ENCODE measurements at places on chromosomes 2 and 18.

DNA sequence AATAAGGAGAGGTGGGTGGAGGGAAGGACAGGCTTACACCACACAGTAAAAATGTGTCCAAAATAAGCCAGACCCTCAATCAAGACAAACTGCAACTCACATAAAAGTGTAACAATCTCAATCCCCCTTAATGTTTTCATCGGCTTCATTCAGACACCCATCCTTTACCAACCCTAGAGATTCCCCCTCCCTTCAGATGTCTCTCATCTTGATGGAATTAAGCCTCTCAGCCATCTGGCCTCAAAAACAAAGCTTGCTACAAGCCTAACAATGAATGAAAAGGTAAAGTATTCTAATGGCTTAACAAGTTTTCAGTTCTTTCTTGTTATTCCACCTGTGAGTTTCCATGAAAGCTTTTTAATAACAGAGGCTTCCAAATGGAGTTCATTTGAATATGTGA, 5.2 kb downstream of the RTTN start:
- no peak for DNase-seq

- no peak for DNase-seq
Measured at GRCh38 chr2:37453027-37453426, 108.6 kb downstream of the QPCT start.

GRCh38 chr2:235127931-235128330, 176.1 kb downstream of the SH3BP4 start:
- DNase-seq: no peak

- DNase-seq: no peak
Measured at GRCh38 chr18:48551100-48551499, 12.3 kb downstream of the CTIF start.

GRCh38 chr18:47883771-47884413, 46.6 kb downstream of the SMAD2 start:
- DNase-seq: no peak

- no peak for DNase-seq
Measured at GRCh38 chr2:47516360-47517104, 113.6 kb downstream of the MSH2 start.

GRCh38 chr18:31661965-31662364, 22.4 kb downstream of the B4GALT6 start:
- DNase-seq: no peak

- DNase-seq: no peak
Measured at GRCh38 chr2:178674122-178674521, 133.1 kb downstream of the TTN start.

Measured in activated B cell treated with CpG ODN at 0.5 μM for 24 hours (primary cell).